DMS79 (cell line): ENCODE measurements at places on chromosomes 3 and 15.

GRCh38 chr15:66873856-66874255 lies 171.8 kb downstream of the SMAD6 start:
- no peak for DNase-seq

- DNase-seq, result no peak
Observed at GRCh38 chr3:138974462-138974861, 27.4 kb downstream of the FOXL2NB start.

DNA sequence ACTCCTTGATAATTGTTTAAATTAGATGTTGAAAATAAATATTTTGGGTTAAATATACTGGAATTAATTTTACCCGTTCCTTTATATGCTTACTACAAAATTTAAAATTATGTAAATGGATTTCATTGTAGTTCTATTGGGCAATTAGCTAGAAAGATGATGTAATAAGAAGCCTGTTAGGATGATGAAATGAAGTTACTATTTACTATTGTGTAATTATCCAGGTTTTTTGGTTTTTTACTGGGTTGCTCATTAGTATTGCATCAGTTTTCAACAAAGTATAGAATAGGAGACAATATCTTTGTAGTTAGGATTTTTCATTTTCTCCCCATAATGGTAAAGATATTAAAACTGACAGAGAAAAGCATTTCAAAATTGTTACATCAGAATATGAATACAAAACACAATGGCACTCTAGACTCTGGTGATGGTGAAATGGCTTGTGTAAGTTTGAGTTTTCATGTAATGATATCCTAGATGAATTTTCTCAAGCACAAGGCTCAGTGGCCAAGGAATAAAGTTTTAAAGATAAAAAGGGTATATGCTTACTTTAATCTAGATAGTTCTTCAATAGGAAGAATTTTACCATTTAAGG lies 222.0 kb downstream of the P3H2 start:
- DNase-seq, result no peak

- no peak for DNase-seq
Observed at GRCh38 chr3:72977060-72977808, 19.4 kb upstream of the PPP4R2 start.

- no peak for DNase-seq
Observed at GRCh38 chr15:98442379-98442833, 205.9 kb upstream of the IGF1R start.

- no peak for DNase-seq
Observed at GRCh38 chr15:73753250-73754130, at the start of gene INSYN1. INSYN1 (minus strand) TSS chr15:73753351; CDS start chr15:73751130, 2,221 bp downstream.

DNA sequence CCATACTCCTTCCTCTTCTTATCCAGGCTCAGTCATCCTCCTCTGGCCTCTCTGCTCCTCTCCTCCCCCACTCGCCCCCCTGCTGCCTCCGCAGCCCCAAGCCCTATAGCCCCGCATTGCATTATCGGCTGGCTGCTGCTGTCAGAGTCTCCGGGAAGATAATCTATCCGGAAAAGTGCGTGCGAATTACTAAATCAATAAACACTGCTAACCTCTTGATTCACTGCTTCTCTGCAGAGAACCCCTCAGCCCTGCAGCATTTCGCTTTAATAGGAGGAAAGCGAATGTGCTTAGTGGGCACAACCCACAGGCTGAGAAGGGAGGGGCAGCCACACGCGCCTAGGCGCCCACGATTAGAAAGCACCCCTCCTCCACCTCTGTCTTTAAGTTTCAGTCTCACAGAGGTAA lies 167.6 kb downstream of the ABHD5 start:
- DNase-seq, result no peak

- no peak for DNase-seq
Observed at GRCh38 chr3:51338632-51339031, 46.5 kb upstream of the MANF start.
